ENCODE measurements at places on chromosomes 12 and 14.

GRCh38 chr14:71776471-71777360 lies 155.5 kb upstream of the RGS6 start:
- no peak for DNase-seq

- no peak for DNase-seq
Observed at GRCh38 chr12:31876568-31877424, 82.4 kb upstream of the RESF1 start.

- no peak for DNase-seq
Observed at GRCh38 chr14:72621387-72622065, 272.4 kb downstream of the DPF3 start.

DNA sequence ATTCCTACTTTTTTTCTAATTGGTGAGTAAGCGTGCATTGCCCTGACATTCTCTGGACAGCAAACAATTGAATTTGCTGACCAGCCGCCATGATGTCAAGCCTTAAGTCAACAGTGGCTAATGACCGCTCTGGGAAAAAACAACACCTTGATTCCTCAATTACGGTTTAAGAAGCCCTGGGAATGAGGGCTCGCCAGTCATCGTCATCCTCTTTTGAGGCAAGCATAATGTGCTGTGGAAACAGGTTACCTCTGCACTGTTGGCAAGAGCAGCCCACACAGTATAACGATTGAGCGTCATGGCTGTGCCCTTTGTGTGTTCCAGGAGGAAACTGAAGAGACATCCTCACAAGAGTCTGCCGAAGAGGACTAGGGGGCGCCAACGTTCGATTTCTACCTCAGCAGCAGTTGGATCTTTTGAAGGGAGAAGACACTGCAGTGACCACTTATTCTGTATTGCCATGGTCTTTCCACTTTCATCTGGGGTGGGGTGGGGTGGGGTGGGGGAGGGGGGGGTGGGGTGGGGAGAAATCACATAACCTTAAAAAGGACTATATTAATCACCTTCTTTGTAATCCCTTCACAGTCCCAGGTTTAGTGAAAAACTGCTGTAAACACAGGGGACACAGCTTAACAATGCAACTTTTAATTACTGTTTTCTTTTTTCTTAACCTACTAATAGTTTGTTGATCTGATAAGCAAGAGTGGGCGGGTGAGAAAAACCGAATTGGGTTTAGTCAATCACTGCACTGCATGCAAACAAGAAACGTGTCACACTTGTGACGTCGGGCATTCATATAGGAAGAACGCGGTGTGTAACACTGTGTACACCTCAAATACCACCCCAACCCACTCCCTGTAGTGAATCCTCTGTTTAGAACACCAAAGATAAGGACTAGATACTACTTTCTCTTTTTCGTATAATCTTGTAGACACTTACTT lies 138.9 kb downstream of the HMGA2 start:
- no peak for DNase-seq

GRCh38 chr12:51973560-51973959 lies 22.1 kb downstream of the ACVR1B start:
- no peak for DNase-seq

GRCh38 chr12:11688831-11689230 lies 39.4 kb downstream of the ETV6 start:
- no peak for DNase-seq

- DNase-seq, result peak; percentile 19
Observed at GRCh38 chr12:48601013-48601756, 31.3 kb upstream of the LALBA start.
